ENCODE measurements at places on chromosomes 6 and 20.
A peak's percentile ranks its signal among the peaks of the same experiment; 100 is the strongest.

GRCh38 chr6:2725999-2726567, 24.6 kb downstream of the MYLK4 start:
- DNase-seq, result no peak

GRCh38 chr20:9514461-9515213, at the start of gene LAMP5:
LAMP5 (plus strand) TSS chr20:9514590; CDS start chr20:9514853, 263 bp downstream.
- no peak for DNase-seq

DNA sequence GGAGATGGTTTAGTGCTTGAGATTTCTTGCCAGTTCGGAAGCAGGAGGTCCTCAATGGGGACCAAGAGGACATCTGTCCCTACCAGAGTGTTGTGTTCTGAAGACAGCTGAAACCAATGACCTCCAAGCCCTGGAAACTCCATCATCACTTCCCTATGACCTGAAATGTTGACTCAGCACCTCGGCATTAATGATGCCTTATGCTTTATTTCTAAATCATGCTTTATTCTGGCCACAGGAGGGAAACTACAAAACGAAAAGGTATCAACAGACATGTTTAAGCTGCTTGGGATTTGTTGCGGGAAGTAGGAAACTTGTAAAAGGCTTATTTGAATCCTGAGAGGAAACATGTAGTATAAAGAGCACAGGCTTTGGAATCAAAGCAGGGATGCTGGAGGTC, 389.1 kb upstream of the CHD6 start:
- no peak for DNase-seq

DNA sequence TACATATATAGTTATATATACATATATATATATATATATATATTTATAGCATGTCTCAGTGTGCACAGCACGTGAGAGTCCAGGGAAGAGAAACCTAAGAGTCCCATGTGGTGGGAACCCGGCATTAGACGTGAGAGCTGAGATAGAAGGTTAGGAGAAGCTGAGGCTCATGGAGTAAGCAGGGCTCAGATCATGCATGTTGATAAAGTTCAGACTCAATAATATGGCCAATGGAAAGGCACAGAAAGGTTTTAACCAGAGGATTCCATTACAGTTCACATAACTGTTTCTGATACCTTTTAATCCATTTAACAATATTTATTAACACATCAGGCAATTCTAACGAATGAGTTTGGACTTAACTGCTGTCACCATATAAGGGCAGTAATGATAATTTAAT, 143.4 kb downstream of the MYB start:
- no peak for DNase-seq

- no peak for DNase-seq
These were observed 91.3 kb upstream of the GGTLC1 start for GRCh38 chr20:24079661-24080412.

DNA sequence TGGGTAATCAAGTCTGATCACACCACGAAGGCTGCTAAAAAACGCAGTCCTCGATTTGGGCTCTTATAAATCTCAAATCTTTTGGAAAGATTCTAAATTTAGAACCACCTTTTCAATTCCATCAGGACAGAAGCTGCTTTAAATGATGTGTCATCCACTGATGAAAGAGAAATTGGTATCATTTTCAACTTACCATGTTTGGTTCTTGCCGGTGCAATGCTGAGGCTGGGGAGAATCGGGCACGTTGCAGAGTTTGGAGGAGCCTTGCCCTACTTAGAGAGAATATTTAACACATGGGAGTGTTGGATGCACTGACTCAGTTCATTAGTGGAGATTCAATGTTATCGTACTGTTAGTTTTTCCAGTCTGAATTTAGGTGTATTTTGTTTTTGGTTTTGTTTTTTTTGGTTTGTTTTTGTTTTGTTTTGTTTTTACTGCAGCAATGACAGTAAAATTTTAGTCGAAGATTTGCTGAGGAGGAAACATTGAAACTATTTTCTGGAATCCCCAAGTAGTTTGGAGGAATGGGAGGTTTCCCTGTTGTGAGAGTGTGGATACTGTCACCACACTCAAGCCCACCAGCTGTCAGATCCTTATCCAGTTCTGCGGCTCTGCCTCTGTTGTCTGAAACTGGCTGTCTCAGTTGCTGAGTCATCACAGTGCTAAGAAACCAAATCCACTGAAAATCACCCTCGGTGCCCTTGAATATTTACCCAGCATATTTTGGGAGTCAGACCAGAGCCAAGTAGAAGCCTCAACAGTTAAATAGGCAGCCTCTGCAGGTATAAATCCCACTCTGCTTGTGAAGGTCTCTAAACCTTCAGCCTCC, 497.0 kb downstream of the BTBD3 start:
- DNase-seq, result no peak

GRCh38 chr6:166204852-166205650, 37.4 kb upstream of the TBXT start:
- no peak for DNase-seq

GRCh38 chr6:53910834-53911233, 116.0 kb downstream of the LRRC1 start:
- no peak for DNase-seq

GRCh38 chr6:31049518-31049917, 39.2 kb downstream of the MUC22 start:
- no peak for DNase-seq

DNA sequence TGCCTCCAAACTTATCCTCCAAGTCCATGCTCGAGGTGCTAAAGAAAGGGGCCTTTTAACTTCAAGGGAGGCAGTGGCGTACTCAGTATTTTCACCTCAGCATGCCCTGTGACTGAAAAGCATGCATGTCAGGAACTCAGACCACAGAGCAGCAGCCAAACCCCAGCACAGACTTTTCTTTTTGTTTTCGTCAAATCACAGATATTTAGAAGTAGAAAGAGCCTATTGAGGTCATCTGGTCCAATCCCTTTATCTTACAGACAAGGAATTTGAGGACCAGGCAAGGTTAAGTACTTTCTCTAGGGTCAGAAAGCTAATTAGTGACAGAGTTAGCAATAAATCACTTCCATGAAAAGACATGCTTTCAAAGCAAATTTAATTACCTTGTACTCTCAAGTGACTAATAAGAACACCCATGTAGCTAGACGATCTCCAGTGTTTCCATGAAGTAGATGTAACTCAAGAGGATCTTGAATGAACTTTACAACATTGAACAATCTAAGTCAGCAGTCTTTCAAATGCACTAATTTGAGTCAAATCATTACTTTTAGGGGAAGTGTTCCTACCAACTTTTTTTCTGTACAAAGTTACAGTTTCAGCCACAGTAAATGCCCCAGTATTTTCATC, 35.9 kb downstream of the MOXD1 start:
- DNase-seq, result no peak

DNA sequence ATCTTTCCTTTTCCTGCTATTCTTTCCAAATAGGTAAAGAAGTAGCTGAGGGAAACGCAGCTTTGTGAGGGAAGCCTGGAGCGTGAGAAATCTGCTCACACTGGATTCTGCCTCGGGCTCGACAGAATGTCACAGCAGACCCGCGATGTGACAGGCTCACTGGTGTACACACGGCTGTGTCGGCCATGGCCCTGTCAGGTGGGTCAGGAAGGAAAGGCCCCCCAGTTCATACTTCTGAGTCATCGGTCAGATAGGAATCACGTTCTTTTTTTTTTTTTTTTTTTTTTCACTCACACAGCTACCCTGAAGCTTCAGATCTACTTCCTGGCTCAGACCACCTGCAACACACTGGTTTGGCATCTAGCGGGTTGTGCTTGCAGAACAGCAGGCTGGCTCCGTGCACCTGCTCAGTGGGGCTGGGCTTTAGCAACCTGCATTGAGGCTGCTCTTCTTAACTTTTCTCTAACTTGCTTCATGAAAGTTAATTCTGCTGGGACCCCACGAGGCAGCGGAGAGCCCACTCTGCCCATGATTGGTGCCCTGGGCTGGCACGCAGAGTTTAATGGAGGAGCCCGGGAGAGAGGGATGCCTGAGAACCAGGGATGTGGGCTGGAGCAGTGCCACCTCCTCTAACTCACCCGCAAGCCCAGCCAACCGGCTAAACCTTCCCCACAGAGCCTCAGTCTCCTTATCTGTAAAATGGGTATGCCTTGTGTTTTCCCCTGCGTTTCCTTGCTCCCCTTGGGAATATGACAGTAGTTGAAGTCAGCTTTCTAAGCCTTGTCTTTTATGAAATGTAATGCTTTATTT, 61.5 kb upstream of the FNDC1 start:
- peak; percentile 36 for DNase-seq

- no peak for DNase-seq
These were observed 817.9 kb downstream of the EYS start for GRCh38 chr6:64889144-64889543.

GRCh38 chr6:50824552-50824951, 5.9 kb downstream of the TFAP2B start:
- no peak for DNase-seq

- no peak for DNase-seq
These were observed 84.5 kb downstream of the ANKEF1 start for GRCh38 chr20:10119336-10119735.

DNA sequence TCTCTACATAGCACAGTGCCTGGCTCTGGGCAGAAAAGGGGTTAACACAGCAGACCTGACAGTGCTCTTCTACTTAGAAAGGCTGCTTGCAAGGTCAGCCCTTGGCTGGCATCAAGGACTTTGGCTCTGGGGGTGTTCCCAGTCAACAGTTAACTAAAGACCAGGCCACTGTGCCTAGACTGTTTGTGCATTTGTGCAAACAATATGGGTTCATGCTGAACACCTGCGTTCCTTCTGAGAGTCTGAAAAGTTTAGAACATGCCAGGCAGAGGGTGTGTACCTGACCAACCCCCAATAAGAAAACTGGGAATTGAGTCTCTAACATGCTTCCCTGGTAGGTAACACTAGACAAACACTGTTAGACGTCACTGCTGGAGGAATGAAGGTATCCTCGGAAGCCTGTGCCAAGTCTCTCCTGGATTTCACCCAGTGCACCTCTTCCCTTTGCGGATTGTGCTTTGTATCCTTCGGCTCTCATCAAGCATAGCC, 110.7 kb downstream of the PDE10A start:
- DNase-seq, result no peak

- DNase-seq, result no peak
These were observed 57.3 kb upstream of the MLIP start for GRCh38 chr6:54053881-54054391.

DNA sequence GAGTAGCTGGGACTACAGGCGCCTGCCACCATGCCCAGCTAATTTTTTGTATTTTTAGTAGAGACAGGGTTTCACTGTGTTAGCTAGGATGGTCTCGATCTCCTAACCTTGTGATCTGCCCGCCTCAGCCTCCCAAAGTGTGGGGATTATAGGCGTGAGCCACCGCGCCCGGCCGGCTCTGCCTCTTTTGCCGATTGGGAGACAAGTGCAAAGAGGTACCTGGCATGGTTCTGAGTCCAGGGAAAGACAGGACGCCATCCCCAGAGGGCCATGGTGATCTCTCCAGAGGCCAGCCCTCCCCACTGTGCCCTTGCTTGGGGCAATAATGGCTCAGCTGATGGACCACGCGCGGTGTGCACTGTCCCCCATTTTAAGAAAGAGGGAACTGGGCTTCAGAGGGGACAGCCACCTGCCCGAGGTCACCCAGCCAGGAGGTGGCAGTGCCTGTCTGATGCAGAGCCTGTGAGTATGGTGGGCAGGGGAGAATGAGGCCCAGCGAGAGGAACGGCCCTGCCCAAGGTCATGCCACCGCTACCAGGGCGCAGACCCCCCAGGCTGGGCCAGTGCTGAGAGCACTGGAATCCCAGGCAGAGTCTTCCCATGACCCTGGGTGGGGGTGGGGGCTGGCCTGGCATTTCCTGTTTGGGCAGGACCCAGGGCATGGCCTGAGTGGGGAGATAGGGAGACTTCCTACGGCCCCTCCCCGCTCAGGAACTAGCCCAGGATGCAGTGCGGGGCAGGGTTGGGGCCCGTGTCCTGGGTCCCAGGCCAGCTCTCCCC, 61.0 kb downstream of the SNAI1 start:
- no peak for DNase-seq

DNA sequence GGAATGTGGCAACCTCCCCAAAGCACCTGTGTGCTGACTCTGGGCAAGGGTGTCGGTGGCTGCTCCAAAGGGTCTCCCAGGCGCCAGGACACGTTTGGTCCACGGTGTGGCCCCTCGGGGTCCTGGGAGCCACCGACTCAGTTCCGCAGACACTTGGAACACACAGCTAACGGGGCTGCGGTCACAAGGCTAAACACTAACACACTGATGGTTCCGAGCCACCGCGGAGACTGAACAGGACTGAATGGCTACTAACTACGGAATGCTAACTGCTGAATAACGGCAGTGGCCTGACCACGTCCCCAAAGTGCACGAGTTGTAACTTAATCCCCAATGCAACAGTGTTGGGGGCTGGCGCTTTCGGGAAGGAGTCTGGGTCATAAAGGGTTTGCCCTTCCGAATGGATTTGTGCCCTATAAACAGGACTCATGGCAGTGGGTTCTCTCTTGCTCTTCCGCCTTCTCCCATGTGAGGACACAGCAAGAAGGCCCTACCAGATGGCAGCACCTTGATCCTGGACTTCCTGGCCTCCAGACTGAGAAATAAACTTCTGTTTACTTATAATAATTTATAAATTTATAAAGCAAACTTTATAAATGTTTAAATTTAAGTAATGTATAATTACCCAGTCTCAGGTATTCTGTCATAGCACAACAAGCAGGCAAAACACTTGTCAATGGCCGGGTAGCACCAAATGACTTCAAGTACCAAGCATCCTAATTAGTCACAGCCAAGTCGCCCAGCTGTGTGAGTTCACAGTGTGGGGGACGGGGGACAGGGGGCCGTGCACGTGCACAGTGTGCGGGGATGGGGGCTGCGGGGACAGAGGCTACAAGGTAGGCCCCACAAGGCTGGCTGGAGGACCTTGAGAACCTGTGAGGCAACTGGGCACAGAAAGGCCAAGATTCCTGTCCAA, 2.3 kb upstream of the EEF1A2 start:
- no peak for DNase-seq

DNA sequence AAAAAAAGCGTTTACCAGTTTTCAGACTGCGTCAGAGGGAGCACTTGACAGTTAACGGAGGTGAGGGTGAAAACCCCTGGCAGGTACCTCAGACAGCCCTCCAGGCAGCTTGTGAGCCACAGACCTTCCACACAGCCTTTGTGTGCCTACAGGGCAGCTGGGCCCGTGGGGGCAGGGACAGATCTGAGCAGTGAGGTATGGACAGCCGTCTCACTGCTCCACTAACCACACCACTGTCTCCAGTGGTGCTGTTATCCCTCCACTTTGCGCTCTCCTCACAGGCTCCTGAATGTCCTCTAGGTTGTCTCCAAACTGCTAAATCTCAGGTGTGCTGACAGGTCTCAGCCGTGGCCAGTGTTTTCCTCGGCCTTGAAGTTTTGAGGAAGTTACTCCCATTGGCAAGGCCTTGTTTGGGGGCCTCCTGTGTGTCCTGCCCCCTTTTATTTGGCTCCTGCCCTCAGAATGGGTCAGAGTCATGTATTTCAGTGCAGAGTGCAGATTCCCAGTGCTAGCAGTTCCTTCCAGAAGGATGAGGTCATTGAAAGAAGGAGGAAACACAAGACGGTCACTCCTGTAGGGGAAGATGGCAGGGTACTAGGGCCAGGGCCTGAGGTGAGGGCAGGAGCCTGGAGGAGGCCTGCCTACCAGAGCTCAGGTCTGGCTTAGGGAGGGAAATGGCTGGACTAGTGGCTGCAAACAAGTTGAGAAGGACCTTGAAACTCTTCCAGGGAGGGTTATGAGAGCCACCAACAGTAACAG, 11.8 kb downstream of the GFRA4 start:
- no peak for DNase-seq

Measured in NCI-H2107 (cell line).